ENCODE measurements at places on chromosomes 4 and X.

GRCh38 chrX:16113978-16114565 lies 9.3 kb upstream of the GRPR start:
- peak; percentile 75 for DNase-seq

DNA sequence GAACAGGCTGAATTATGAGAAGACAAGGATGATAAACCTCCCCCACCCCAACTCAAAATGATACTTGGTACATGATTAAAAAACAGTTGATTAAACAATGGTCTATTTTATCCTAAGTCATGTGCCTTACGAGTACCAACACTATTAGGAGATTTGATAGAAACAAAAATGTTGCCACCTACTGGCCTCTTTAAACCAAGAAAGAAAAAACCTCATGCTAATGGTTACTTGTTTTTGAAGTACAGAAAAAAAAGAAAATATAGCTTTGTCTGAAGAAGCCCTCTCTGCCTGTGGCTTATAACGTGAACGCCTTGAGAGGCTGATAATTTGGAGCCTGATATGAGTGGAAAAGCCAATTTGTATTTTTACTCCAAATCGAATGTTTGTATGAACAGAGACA lies 538.2 kb downstream of the DMD start:
- DNase-seq: no peak

GRCh38 chrX:51955200-51955599 lies 61.8 kb downstream of the MAGED1 start:
- DNase-seq: no peak

GRCh38 chrX:70455366-70456202 lies 10.9 kb downstream of the DLG3 start:
- DNase-seq: no peak

- DNase-seq: peak; percentile 27
These were observed 115.1 kb downstream of the SH3KBP1 start for GRCh38 chrX:19772096-19772821.

DNA sequence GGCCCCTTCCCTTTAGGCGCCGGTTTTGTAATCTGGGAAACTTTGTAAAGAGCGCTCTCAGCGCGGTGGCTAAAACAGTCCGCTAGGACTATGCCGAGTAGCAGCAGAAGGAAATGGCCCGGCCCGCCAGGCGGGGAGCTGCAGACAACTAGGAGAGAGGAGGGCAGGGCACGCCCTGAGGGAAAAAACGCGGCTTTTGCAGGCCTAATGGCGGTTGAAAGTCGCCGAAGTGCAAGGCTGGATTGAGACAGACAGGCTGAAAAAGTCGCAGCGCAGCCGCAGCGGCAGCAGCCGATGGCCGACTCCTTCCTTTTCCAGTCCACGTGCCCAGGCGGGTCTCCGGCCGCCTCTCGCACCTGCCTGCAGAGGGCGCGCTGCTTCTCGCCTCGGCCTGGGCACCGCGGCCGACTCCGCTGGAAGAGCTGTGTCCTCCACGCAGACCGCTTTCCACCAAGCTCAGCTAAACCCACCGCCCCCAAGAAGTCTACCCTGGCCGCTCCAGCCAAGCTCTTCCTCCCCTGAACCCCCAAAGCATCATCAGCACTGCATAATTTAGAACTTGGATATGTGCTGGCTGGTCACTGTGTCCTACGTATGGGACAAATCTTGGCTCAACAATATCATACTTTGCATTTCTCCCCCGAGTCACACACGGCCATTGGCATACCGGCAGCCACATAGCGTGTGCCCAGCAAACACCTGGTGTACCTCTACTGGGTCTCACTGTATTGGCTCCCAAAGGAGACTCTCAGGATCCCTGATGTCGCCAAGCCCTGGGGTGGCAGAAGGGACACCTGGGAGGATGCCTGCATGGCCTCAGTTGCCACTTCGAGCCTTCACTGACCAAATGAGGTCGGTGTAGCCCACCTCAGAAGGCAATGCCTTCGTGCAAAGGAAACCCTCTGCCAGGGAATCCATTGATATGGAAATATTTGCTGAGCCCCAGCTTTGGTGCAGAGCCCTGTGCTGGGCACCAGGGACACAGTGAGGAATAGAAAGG lies 14.5 kb downstream of the SLC25A5 start:
- peak; percentile 58 for DNase-seq

- no peak for DNase-seq
These were observed 13.5 kb downstream of the AMMECR1 start for GRCh38 chrX:110304371-110304770.

- DNase-seq: no peak
These were observed 503.3 kb downstream of the ANKRD50 start for GRCh38 chr4:124209211-124209610.

GRCh38 chr4:153850533-153851280 lies 61.8 kb upstream of the SFRP2 start:
- no peak for DNase-seq

- no peak for DNase-seq
These were observed 238.0 kb downstream of the NR3C2 start for GRCh38 chr4:148204171-148204570.

DNA sequence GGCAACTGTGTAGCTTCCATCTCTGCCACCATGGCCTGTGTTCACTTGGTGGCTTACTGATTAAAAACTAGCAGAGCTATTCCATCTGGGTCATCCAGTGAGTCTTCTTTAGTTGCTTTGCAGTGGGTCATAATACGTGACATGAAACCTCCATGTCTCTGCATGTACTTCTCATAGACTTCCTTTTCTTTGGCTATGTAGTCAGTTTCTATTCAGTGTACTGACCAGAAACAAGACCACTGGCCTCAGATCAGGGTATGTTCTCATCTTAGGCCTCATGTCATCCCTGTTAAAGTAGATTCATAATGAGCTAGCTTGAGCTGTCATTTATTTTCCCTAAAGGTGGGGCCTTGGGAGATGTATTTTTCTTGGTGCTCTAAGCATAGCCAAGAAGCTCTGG lies 195.2 kb downstream of the CCNG2 start:
- DNase-seq: no peak

DNA sequence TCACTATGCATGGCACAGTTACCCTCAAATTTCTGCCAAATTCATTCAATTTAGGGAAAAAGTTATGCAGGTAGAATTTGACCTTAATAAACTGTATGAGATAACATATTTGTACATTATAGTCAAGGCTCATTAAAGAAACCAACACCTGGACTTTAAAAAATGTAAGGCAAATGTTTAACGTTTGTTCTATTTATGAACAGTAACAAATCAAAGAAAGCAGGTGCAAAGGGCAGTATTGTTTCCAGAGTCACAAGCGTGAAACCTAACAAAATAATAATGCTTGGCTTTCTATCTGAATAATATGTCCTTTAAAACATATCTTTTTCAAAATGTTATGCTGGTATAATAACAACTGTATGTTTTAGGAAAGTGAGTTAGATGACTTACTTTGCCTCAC lies 41.2 kb downstream of the LIN54 start:
- no peak for DNase-seq

DNA sequence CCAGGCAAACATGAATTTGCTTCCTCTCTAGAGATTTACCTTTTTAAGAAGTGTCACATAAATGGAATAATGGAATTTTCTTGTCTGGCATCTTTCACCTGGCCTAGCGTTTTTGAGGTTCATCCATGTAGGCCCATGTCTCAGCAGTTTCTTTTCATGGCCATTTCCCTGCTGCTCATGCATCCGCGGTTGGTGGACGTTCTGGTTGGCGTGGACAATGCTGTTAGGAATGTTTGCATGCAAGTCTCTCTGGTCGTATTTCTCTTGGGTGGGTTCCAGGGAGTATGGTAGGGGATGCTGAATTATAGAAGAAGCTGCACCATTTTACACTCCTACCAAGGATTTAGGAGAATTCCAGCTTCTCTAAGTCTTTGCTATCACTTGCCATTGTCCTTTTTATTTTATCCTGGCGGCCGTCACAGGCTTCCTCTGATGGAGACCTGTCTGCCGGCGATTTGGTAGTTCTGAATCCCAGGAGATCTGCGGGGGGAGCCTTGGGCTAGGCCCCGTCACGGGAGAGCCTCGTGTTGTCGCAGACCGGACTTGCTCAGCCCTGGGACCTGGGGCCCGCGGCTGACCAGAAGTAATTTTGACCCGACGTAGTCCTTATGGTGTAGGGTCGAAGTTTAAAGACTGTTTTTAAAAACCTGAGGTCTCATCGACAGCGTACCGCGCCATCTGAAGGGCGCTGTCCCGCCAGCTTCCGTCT lies 56.9 kb upstream of the TADA2B start:
- no peak for DNase-seq

DNA sequence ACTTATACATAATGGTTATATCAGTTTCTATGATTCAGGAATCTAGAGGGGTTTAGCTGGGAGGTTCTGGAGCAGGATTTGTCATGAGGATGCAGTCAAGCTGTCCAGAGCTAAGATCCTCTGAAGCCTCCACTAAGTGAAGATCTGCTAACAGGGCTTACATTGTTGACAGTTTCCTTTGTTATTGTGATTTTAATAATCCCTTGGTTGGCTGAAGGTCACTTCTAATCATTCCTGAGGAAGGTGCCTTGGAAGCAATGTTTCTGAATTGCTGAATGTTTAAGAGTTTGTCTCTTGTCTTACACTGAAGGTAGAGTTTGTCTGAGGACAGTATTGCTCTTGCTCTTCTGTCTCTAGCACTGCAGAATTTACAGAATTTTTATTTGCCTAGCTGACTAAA lies 41.3 kb downstream of the BANK1 start:
- DNase-seq: no peak

GRCh38 chr4:164977243-164978164 lies at the start of gene TRIM61:
TRIM61 (minus strand) TSS chr4:164977657; CDS start chr4:164970002, 7,655 bp downstream.
- no peak for DNase-seq

- no peak for DNase-seq
These were observed 320.3 kb downstream of the PCDH19 start for GRCh38 chrX:100089724-100090123.

DNA sequence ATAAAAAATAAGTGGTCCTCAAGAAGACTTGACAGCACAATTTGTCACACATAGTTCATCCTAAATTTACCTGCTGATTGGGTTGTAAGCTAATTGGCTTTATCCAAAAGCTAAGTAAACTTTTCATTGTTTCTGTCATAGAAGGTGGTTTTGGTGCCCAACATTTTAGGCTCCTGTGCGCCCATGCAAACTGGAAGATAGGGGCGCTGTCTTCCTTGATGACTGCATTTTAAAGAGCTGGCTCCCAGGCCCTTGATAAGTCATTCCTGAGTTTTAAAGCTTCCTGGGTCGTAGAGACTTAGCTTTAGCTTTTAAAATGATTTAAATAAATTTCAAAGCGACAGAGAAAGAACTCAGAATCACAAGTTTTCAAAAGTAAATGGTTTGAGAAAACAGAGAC lies 625.4 kb upstream of the GALNT7 start:
- no peak for DNase-seq

DNA sequence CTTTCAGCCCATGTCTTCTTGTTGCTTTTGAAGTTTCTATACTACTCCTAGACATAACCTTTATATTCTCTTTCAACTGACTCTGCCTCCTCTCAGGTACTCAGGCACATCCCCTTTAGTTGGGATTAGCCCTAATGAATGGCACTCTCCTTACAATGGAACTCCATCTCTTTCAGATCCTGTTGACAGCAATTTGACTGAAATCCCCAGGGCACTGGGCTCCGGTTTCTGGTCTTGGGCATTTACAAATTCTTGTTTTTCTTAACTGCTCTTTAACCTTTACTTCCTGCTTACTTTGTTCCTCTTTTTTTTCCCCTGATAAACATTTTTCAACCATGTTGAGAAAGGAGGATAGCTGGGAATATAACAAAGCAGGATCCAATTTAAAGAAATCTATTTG lies 68.9 kb downstream of the ENOX2 start:
- DNase-seq: peak; percentile 10

GRCh38 chr4:110926841-110927400 lies 304.0 kb upstream of the PITX2 start:
- no peak for DNase-seq

GRCh38 chrX:65866146-65866545 lies 173.7 kb downstream of the VSIG4 start:
- no peak for DNase-seq

GRCh38 chrX:136541294-136541693 lies 9.3 kb downstream of the VGLL1 start:
- DNase-seq: no peak

- no peak for DNase-seq
These were observed 1.9 kb upstream of the DUSP9 start for GRCh38 chrX:153645151-153645550.

GRCh38 chr4:109998867-109999584 lies 86.3 kb downstream of the EGF start:
- peak; percentile 49 for DNase-seq

GRCh38 chr4:184361443-184361842 lies 112.9 kb downstream of the IRF2 start:
- DNase-seq: no peak

DNA sequence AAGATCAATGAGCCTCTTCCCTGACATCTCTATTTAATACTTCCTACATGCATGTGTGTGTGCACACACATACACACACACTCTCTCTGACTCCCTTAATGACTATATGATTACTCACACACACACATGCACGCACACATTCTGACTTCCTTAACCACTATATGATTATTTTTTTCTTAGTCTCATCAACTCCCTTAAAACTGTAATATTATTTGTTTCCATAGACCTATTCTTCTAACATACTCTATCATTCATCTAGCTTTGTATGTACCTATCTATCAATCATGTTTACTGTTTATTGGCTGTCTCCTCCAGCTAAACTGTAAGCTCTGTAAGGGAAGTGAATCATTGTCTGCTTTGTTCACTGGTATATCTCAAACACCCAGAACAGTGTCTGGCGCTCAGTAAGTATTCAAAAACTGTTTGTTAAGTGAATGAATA lies 236.6 kb downstream of the RASL11B start:
- DNase-seq: no peak

- DNase-seq: no peak
These were observed 93.7 kb upstream of the MAOA start for GRCh38 chrX:43562372-43562771.

DNA sequence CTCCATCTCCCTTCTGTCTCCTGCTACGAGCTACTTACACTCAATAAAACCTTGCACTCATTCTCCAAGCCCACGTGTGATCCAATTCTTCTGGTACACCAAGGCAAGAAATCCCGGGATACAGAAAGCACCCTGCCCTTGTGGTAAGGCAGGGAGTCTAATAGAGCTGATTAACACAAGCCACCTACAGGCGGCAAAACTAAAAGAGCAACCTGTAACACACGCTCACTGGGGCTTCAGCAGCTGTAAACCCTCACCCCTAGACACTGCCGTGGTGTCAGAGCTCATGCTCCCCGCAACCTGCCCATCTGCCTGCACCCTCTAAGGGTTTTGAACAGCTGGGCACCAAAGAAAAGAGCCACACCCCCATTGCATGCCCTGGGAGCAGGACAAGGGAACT lies 755.4 kb upstream of the HTR2C start:
- DNase-seq: no peak

DNA sequence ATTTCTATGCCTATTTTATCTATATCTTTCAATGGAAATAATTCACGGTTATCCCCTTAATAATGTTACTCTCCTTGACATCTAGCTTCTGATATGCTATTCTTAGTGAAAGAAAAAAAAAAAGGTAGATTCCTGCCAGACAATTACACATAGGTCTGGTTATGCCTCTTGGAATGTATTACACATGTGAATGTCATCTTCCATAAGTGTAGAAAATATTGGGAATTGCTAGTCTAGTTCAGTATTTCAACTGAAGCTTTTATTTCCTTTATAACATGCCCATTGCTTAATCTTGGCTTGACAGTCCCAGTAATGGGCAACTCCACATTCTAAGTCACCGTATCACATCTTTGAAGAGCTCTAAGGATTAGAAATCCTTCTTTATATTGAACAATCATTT lies 25.4 kb upstream of the PPP1R2C start:
- DNase-seq: no peak

- DNase-seq: no peak
These were observed 283.3 kb downstream of the PTTG2 start for GRCh38 chr4:38243388-38244053.

Data from CD14-positive monocyte (primary cell).